SHP77 treated with DMSO at 0.1 percent for 48 hours (cell line): ENCODE measurements at places on chromosomes 6 and 20.
A peak's percentile ranks its signal among the peaks of the same experiment; 100 is the strongest.

DNA sequence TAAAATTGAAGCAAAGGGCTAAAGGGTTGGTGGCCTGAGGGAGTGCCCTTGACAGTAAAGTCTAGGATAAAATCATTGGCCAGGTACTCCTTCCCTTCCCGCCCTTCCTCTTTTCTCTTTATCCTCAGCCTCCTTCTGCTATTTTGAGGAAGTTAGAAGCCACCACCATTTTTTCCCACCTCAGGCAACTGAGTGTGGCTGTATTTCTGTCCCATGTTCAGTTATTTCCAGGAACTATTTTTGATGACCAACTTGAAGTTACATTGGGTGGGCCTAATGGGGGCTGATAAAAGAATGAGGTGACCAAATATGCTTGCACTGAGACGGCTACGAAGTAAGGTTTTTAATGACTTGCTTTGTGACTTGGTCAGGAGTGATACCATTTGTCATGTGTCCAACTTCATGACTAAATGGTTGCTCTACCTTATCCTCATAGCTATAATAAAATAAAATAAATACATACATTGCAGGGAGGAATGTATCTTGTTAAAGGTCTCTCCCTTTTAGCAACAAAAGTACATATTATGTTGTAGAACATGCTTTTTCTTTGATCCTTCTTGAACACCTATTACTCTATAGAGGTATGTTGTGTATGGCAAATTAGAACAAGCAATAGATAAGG lies 12.0 kb downstream of the PTPN1 start:
- DNase-seq = no peak

GRCh38 chr20:63863798-63864544 lies 1.1 kb upstream of the TPD52L2 start:
- peak; percentile 85 for DNase-seq

GRCh38 chr6:105606831-105607463 lies 204.1 kb upstream of the PREP start:
- no peak for DNase-seq

- DNase-seq = no peak
Measured at GRCh38 chr6:150209415-150209814, 66.6 kb downstream of the PPP1R14C start.

DNA sequence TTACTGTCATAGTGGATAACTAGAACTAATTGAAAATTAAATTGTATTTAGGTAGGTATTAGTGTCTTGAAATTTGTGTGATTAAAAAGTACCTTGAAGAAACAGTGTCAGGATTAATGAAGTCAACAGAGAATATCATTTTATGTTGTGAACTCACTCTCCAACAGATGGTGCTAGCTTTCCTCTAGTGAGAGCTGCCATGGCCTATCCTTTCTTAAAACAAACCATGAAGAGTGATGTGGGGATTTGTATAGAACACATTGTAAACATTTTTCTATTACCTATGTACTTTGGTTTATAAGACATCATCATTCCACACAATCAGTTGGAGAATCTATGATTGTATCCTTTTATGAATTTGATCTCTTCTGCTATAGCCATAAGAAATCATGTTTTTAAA lies 4.8 kb upstream of the SRSF12 start:
- DNase-seq = peak; percentile 37

DNA sequence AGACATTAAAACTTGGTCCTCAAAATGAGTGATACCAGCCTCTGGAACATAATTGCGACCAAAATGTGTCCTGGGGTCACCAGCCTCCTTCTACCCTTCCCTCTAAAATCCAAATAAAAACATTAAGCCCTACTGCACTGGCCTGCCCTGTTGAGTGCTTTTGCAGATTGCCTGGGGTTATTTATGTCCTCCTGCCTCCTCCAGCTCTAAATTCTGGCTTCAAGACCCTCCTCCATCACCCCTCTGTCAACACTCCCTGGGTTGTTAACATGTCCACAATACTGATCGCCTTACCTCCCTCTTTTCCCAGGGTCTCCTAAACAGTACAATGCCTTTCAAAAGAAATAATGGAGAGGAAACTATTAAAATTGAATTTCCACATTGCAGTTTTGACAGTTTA lies 327.5 kb downstream of the NRN1 start:
- peak; percentile 45 for DNase-seq

DNA sequence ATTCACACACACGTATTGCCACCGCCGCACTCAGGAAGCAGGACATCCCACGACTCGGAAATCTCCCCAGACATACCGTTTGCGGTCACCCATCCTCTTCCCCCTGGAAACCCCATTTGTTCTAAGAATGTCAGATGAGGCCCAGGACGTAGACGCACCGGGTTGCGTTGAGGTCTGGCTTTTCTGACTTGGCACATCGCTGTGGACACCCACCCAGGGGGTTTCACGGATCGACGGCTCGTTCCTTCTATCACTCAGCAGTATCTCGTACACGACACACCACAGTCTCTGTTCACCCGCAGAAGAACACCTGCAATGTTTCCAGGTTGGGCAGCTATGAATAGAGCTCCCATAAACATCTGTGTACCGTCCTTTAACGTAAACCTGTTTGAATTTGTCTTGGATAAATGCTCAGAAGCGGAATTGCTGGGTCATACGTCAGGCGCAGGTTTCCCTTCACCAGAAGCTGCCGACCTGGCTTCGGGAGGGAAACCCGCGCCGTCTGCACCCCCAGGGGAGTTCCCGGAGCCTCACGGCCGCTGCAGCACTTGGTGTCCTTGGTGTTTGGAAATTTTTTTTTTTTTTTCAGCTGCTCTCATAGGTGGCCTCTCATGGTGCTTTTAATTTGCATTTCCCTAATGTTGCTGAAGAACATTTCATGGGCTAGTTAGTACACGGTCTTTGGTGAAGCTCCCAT lies 9.3 kb upstream of the EEF1A2 start:
- DNase-seq = no peak

GRCh38 chr6:109291902-109292301 lies 90.4 kb downstream of the CD164 start:
- no peak for DNase-seq

GRCh38 chr6:121816906-121817540 lies 381.6 kb downstream of the GJA1 start:
- no peak for DNase-seq

DNA sequence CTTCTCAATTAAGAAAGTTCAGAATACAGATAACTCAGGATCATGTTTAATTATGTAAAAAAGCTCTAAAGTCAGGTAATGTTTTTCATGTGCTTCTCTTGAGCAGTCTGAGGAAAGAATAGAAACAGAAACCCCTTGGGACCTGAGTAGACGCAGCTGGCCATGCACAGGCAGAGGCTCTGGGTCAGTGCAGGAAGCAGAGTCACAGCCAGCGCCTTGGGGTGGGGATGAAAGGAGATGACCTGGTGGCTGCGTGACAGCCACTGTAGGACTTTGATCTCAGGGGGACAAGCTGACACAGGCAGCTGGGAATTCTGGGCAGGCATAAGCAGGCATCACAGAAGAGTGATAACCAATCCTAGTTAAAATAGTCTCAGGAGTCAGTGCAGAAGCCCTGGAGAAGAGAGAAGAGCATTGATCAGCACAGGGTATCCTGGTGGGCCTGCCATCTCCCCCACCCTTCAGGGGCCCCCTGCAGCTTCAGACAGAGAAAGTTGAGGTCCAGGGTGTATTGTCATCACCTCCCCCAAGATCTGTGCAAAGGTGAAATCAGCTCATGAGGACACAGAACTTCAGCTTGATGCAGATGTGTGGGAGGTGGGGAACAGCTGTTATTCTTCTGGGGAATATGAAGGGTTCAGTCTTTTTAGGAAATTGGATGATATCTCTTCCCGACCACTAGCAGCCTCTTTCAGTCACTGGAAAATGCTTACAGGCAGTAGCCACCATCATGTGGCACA lies 6.4 kb downstream of the HLA-DQB1 start:
- no peak for DNase-seq

GRCh38 chr6:106963544-106963943 lies 11.0 kb downstream of the CD24 start:
- DNase-seq = peak; percentile 50

GRCh38 chr6:86686496-86686895 lies 250.8 kb upstream of the HTR1E start:
- no peak for DNase-seq

GRCh38 chr6:30800871-30801270 lies 56.5 kb upstream of the IER3 start:
- no peak for DNase-seq

DNA sequence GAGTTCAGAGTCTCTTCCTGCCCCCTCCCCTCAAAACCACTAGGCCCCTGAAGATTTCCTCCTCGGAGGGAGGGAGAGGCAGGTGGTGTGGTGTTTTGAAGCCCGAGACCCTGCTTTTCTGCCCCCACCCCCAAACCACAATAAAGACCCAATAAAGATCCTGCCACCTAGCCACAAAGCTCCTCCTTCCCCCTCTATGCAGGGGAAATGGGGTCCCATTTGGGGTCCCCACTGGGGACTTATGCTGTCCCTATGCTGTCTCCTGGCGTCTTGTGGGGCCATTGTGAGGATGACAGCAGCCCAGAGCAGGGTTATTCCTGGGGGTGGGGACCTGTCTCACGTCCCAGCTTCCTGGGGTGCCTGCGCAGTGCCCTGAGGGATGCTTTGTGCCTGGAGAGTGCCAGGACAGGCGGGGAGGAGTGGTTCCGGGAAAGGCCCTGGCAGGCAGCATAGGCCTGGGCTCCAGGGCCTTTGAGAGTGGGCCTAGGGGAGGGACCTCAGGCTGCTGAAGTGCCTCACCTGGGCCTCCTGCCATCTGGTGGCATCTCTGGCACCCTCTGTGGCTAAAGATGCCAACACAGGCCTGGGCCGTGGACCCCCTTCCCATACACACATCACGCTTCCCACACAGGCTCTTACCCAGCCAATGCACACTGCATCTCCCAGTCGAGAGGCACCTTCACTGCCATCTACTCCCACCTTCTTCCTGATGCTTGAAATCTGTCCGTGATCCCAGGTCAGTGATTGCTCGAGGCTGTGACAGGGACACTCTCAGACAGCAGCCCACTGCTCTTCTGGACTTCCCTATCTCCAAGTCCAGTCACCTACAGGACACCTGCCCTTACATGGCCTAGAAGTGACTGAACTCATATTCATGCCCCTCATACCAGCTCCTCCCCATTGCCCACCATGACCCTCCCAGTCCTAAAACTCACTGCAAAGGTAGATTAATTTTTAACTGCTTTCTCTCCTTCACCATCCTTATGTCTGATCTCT lies 7.9 kb upstream of the ARMC12 start:
- no peak for DNase-seq

DNA sequence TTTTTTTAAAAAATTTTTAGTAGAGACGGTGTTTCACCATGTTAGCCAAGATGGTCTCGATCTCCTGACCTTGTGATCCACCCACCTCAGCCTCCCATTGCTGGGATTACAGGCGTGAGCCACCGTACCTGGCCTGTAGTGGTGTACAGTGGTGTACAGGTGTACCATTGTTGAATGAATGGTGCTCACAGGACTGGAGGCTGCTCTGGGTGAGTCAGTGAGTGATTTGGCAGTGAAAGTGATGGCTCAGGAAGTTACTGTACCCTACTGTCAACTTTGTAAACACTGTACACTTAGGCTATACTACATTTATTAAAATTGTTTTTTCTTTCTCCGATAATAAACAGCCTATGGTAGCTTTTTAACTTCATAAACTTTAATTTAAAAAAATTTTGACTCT lies 122.8 kb upstream of the EEF1E1 start:
- DNase-seq = no peak

DNA sequence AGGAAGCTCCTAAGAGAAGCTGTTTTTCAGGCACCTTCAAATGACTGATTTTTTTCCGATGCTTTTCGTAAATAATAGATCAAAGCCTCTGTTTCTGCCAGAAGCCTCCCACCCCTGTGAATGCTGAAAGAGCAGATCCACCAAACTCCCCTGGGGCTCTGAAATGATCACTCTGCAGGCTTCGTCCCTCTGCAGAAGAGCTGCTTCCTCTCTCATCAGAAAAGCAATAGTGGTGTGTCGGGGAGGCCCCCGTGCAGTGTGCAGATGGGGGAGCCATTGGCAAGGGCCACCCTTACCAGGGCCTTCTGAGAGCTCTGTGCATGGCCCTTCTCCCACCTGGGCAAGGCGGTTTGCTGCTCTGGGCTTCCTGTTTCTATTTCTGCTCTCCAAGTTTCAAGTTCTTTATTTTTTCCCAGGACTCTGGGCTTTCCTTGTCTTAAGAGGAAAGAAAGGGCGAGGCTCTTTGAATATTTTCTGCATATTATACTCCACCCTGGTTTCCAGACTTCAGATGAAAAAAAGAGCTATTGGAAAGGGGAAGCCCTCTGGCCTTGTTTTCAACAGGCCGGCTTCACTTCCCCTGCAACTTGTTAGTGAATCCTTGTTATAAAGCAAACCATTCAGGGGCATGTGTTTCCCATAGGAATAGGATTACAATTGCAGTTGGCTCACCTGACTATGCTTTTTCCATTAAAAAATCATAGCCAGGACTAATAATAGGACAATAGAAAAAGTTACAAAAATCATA lies 155.2 kb downstream of the TTLL2 start:
- no peak for DNase-seq
